Prostate gland (tissue), 2 donors: ENCODE measurements at places on chromosomes 3 and 15. TPM values are rescaled to one million over a fixed set of nuclear protein-coding genes. Genes with fewer than 3 reads are reported as not detected.

GRCh38 chr3:38247366-38248035 is 18.1 kb upstream of the SLC22A13 start:
- no peak for DNase-seq

DNA sequence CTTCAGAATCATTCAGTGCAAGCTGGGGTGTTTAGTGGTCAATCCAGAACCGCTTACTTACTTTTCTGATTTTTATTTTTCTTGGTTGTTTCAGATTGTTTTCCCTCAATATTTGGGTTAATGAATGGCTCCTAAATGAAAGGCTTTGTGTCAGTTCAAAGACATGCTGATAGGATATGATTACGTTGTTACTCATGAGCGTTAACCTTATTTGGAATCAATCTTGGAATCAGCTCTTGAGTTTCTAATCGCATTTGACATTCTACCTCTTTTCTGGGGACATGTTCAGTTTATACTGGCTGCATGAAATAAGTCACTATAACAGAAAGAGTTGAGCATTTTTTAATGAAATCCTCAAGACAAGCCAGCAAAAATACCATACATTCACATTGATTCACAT is 50.2 kb downstream of the ATP11B start:
- no peak for DNase-seq

DNA sequence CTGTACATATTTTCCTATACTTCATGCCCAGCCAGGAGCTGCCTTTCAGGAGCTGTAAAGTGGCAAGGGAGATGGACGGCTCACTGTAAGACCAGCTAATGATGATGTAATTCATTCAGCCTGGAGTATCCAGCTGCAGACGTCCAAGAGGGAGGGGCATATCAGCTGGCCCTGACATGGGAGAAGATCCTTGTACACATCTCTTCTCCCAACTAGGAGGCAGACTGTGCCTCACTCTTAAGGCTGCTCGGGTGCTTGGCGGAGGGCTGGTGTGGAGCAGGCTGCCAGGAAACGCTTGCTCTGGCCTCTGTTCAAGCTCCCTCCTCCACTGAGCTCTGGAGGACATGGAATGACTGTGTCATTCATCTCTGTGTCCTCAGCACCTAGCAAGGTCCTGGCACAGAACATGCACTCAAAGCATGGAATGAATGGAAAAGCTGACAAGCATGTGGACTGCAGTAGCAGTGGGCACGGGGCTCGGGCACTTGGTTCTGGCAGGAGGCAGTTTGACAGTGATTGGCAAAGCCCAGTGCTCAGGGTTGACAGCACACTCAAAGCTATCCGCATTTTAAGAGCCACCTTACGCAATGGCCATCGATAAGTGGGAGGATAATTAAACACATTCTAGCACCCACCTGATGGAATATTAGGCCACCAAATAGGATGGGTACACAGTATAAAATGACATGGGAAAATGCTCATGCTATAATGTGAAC is 72.4 kb downstream of the TBC1D2B start:
- peak; percentile 87 for DNase-seq

- DNase-seq = no peak
Measured at GRCh38 chr3:16066975-16067374, 107.5 kb upstream of the GALNT15 start.

DNA sequence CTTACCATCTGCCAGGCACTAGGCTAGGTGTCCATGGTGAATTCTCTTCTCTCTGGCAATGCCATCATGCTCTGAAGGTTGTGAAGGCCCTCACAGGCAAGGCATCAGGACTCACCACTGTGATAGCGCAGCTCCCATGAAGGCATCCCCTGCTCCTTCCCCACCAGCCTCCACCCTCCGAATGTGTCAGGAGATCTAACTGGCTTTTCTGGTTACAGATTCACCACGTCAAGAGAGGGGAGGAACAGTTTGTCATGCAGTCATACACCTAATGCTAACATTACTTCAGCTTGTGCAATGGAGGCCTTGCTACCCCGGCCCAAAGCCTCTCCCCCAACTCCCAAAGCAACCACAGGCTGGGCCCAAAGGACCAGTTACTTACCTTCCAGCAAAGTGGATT is 8.9 kb upstream of the CMTM8 start:
- no peak for DNase-seq

DNA sequence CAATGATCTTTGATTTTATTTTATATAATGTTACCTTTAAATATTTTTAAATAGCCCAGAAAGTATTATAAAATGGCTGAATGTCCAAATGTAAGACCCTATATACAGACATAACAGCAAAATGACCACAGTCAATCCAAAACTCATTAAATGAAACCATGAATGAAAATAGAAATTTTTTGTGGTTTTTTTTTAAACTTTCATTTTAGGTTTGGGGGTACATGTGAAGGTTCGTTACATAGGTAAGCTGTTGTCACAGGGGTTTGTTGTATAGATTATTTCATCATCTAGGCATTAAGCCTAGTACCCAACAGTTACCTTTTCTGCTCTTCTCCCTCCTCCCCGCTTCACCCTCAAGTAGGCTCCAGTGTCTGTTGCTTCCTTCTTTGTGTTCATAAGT is 108.8 kb downstream of the FAIM start:
- DNase-seq = no peak

- no peak for DNase-seq
Measured at GRCh38 chr3:152051501-152052404, 178.3 kb downstream of the SUCNR1 start.

CADPS gene
- 4.0 TPM for total RNA-seq
